ENCODE measurements at places on chromosomes 4 and X. TPM values are rescaled to one million over a fixed set of nuclear protein-coding genes. Genes with fewer than 3 reads are reported as not detected.

GRCh38 chr4:83269256-83269655 is 15.3 kb downstream of the COQ2 start:
- H3K4me1 ChIP-seq, result peaks cover 24% of the 10 kb centered on the region
- H3K27ac ChIP-seq, result no peak overlapping the region
- H3K4me3 ChIP-seq, result 0 out of 2 replicates have a peak overlapping the region, but pooled peaks have one; percentile 3
- DNase-seq, result peak; percentile 42
- H3K27me3 ChIP-seq, result no peaks in the 10 kb centered on the region

The SRPX gene
- 75.7 TPM for total RNA-seq

The C1QTNF7 gene
- not detected for total RNA-seq

- H3K27me3 ChIP-seq, result no peaks in the 10 kb centered on the region
- no peaks in the 10 kb centered on the region for H3K36me3 ChIP-seq
- DNase-seq, result no peak
- H3K4me1 ChIP-seq, result no peaks in the 10 kb centered on the region
- H3K27ac ChIP-seq, result no peak overlapping the region
These were observed 298.7 kb upstream of the EMCN start for GRCh38 chr4:100816436-100817045.

DNA sequence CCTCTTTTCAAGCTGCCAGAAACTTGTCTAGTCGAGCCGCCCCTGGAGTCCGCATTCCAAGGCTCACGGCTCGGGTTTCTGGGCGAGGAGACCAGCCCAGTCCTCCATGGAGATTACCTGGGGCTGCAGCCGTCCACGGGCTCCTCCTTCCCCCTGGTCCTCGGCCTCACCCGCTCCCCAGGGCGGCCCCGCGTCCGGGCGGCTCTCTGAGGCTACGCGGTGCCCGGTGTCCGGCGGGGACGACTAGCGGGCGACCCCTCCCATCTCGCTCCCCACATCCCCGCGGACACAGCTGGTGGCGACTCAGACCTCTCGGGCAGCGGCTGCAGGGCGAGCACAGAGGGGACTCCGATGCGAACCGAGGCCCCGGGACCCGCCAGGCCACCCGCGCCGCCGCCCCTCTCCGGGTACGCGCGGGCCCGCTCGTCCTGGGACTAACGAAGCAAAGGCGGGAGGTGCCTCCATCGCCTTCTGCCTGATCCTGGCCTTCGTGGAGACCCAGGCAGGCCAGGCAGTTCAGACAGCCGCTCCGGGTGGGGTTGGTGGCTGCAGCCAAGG is 159.4 kb downstream of the TRAM1L1 start:
- DNase-seq, result no peak
- H3K4me3 ChIP-seq, result no peak overlapping the region
- no peaks in the 10 kb centered on the region for H3K36me3 ChIP-seq

DNA sequence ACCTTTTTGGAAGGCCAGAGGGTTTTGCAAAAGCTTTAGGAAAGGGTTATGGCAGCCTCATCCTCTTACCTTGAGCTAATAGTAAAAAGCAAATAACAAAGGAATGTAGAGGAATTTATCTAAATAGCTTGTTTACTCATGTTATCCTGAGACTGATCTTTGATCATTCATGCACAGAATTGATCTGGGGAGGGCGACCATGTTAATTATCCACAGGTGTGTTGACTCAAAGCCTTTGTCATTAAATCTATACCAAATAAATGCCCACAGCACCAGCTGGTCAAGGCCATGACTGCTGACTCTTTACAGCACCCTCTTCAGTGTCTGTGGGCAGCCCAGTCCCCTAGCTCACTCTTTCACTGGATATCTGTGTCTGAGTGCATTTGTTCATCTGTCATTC is 22.8 kb upstream of the DCLK2 start:
- DNase-seq, result no peak
- H3K4me1 ChIP-seq, result no peaks in the 10 kb centered on the region
- no peak overlapping the region for H3K27ac ChIP-seq
- no peaks in the 10 kb centered on the region for H3K36me3 ChIP-seq
- H3K4me3 ChIP-seq, result no peak overlapping the region

- H3K4me1 ChIP-seq, result peaks cover 30% of the 10 kb centered on the region
- no peak overlapping the region for H3K27ac ChIP-seq
- H3K36me3 ChIP-seq, result peaks cover 69% of the 10 kb centered on the region
- no peak for DNase-seq
- H3K4me3 ChIP-seq, result no peak overlapping the region
These were observed 93.9 kb upstream of the CBR4 start for GRCh38 chr4:169103966-169104412.

GRCh38 chr4:16627999-16628398 is 270.4 kb downstream of the LDB2 start:
- H3K27me3 ChIP-seq, result no peaks in the 10 kb centered on the region
- peak overlapping the region; percentile 43 for H3K4me3 ChIP-seq
- H3K36me3 ChIP-seq, result no peaks in the 10 kb centered on the region
- H3K4me1 ChIP-seq, result peaks cover 28% of the 10 kb centered on the region

- H3K36me3 ChIP-seq, result no peaks in the 10 kb centered on the region
- H3K4me1 ChIP-seq, result peaks cover 15% of the 10 kb centered on the region
- no peak overlapping the region for H3K4me3 ChIP-seq
- no peak for DNase-seq
- no peaks in the 10 kb centered on the region for H3K27me3 ChIP-seq
- H3K27ac ChIP-seq, result no peak overlapping the region
These were observed 310.3 kb downstream of the LDB2 start for GRCh38 chr4:16588149-16588548.

- no peaks in the 10 kb centered on the region for H3K36me3 ChIP-seq
- H3K27me3 ChIP-seq, result no peaks in the 10 kb centered on the region
- H3K4me3 ChIP-seq, result no peak overlapping the region
- peak overlapping the region; percentile 29 for H3K27ac ChIP-seq
These were observed 39.8 kb downstream of the GLRB start for GRCh38 chr4:157115613-157116335.

- no peaks in the 10 kb centered on the region for H3K4me1 ChIP-seq
- peak; percentile 38 for DNase-seq
- H3K27me3 ChIP-seq, result no peaks in the 10 kb centered on the region
- no peak overlapping the region for H3K27ac ChIP-seq
These were observed 32.6 kb downstream of the ABHD18 start for GRCh38 chr4:127997534-127998388.

GRCh38 chr4:39719804-39720580 is 22.1 kb downstream of the UBE2K start:
- no peak overlapping the region for H3K4me3 ChIP-seq
- peak; percentile 49 for DNase-seq
- peaks cover 21% of the 10 kb centered on the region for H3K4me1 ChIP-seq

The CXCL13 gene
- total RNA-seq, result not detected

DNA sequence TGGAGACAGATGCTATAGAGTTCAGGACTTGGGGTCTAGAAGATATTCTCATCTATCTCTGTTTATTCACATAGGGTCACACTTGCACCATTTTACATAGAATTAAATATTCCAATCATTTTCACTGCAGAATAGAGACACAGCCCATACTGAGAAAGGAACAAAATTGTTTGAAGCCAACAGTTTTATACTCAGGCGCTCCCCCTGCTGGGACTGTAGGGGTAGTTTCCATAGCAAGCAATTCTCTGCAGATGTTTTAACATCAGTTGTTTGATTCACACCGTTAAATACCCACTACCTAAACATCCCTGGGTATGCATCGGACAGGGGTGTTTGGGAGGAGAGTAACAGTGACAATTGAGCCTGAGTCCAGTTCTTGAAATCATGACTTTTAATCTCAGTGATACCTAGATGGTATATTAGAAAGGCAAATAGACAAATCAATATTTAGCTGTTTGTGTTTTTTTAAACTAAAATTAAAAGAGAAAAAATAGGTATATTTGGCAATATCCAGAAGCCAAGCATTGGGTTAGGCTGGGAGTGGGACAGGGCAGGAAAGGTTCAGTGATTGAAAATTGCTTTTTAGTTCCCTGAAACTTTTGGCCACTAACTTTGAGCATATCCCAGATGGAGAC is 33.8 kb downstream of the LONRF3 start:
- peak; percentile 46 for DNase-seq
- H3K4me1 ChIP-seq, result no peaks in the 10 kb centered on the region
- H3K4me3 ChIP-seq, result no peak overlapping the region

DNA sequence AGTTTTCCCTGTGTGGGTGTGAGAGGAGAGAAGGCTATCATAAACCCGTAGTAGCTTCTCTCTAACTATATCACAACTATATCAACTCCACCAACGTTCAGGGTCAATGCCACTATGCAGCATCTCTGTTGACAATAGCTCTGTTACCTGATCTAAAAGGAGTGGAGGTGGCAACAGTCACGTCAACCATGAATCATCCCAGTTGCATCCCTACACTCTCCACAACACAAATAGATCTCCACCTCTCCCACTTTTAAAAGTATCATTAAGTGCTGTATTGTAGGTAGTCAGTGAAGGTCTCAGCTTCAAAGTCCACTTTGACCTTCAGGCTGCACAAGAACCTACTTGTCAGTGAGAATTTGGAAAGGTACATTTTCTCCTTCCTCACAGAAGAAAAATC is 600.5 kb upstream of the GRIA3 start:
- H3K36me3 ChIP-seq, result no peaks in the 10 kb centered on the region
- no peak overlapping the region for H3K27ac ChIP-seq
- DNase-seq, result no peak
- peaks cover 15% of the 10 kb centered on the region for H3K4me1 ChIP-seq

The SORBS2 gene
- 0.32 TPM for total RNA-seq

GRCh38 chr4:152102436-152103000 is 341.7 kb upstream of the GATB start:
- H3K27me3 ChIP-seq, result no peaks in the 10 kb centered on the region
- peaks cover 25% of the 10 kb centered on the region for H3K4me1 ChIP-seq
- H3K36me3 ChIP-seq, result no peaks in the 10 kb centered on the region
- DNase-seq, result no peak

GRCh38 chr4:99815597-99816011 is 1.0 kb upstream of the DAPP1 start:
- DNase-seq, result peak; percentile 29
- H3K27me3 ChIP-seq, result peaks cover 11% of the 10 kb centered on the region
- H3K27ac ChIP-seq, result no peak overlapping the region
- H3K4me1 ChIP-seq, result no peaks in the 10 kb centered on the region
- no peak overlapping the region for H3K4me3 ChIP-seq

- no peak overlapping the region for H3K27ac ChIP-seq
- no peak for DNase-seq
- no peaks in the 10 kb centered on the region for H3K4me1 ChIP-seq
- H3K4me3 ChIP-seq, result no peak overlapping the region
These were observed 207.3 kb upstream of the HS3ST1 start for GRCh38 chr4:11636031-11636430.

The TCEAL6 gene
- not detected for total RNA-seq

The RHOXF1 gene
- total RNA-seq, result not detected

The ZFYVE28 gene
- total RNA-seq, result 8.9 TPM

The HOPX gene
- total RNA-seq, result not detected

The FSTL5 gene
- not detected for total RNA-seq

DNA sequence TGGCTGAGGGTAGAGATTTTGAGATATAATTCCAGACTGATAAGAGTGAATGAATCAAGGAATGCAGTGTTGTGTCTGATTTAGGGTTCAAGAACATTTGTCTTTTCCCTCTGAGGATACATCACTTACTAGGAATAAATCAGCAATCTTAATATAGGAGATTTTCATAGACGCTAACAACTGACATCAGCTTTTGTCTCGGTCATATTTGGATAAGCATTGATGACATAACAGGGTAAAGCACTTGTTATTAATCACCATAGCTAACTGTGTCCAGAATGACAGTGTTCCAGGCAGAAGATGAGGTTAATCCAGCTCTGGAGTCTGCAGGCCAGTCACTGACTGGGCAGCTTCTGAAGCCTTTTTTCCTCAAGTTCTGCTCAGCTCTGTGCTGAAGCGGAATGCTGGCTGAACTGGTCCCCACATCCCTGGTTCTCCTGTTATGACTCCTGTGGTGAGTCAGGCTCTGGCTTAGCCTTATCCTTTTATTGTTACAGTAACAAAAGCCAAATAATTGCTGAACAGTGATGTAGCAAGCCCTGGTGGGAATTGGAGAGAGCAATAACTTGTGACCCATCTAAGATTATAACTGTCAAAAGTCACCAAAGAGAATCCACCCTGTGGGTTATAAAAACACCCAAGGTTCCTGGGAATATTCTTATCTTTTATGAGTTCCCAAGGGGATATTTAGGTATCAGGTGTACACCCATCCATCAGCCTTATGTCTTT is 41.8 kb downstream of the FNIP2 start:
- H3K27ac ChIP-seq, result peak overlapping the region; percentile 98
- H3K4me3 ChIP-seq, result peak overlapping the region; percentile 60
- DNase-seq, result peak; percentile 99
- H3K36me3 ChIP-seq, result no peaks in the 10 kb centered on the region

GRCh38 chr4:96293806-96294205 is 453.9 kb downstream of the PDHA2 start:
- H3K4me3 ChIP-seq, result no peak overlapping the region
- no peaks in the 10 kb centered on the region for H3K36me3 ChIP-seq
- no peaks in the 10 kb centered on the region for H3K4me1 ChIP-seq
- DNase-seq, result no peak
- H3K27me3 ChIP-seq, result no peaks in the 10 kb centered on the region

The TRO gene
- total RNA-seq, result 15.0 TPM

- no peaks in the 10 kb centered on the region for H3K36me3 ChIP-seq
- H3K4me1 ChIP-seq, result peaks cover 9% of the 10 kb centered on the region
- H3K27me3 ChIP-seq, result peaks cover 11% of the 10 kb centered on the region
- DNase-seq, result no peak
These were observed 12.7 kb downstream of the FGFBP1 start for GRCh38 chr4:15925830-15926229.

DNA sequence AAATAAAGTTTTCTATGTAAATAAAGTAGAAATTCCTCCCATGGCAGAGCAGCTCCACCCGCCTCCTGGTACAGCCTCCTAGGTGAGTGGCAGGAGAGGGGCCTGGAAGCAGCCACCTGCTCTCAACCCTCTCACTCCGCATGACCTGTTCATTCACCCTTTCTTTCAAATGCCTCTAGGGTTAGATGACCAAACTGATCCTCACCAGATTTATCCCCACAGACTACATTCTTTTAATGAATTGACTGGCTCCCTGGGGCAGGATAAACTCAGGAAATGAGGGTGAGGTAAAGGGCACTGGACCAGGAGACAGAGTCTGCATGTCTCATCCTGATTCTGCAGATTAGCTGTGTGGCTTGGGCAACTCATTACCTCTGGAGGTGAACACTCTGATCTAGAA is 32.6 kb upstream of the NKX6-1 start:
- no peaks in the 10 kb centered on the region for H3K36me3 ChIP-seq
- no peaks in the 10 kb centered on the region for H3K4me1 ChIP-seq
- no peak for DNase-seq
- no peaks in the 10 kb centered on the region for H3K27me3 ChIP-seq

- DNase-seq, result no peak
- no peaks in the 10 kb centered on the region for H3K4me1 ChIP-seq
- H3K27ac ChIP-seq, result no peak overlapping the region
- H3K4me3 ChIP-seq, result no peak overlapping the region
These were observed 465.2 kb upstream of the IGFBP7 start for GRCh38 chr4:57575426-57575825.

- H3K36me3 ChIP-seq, result no peaks in the 10 kb centered on the region
- no peaks in the 10 kb centered on the region for H3K4me1 ChIP-seq
- no peaks in the 10 kb centered on the region for H3K27me3 ChIP-seq
- H3K4me3 ChIP-seq, result no peak overlapping the region
These were observed 6.1 kb downstream of the L1CAM start for GRCh38 chrX:153879741-153880439.

GRCh38 chr4:103272174-103272573 is 74.0 kb upstream of the CENPE start:
- H3K27ac ChIP-seq, result no peak overlapping the region
- DNase-seq, result no peak
- no peaks in the 10 kb centered on the region for H3K4me1 ChIP-seq

The LRBA gene
- total RNA-seq, result 17.8 TPM
